ENCODE measurements at places on chromosomes 11 and 22.

DNA sequence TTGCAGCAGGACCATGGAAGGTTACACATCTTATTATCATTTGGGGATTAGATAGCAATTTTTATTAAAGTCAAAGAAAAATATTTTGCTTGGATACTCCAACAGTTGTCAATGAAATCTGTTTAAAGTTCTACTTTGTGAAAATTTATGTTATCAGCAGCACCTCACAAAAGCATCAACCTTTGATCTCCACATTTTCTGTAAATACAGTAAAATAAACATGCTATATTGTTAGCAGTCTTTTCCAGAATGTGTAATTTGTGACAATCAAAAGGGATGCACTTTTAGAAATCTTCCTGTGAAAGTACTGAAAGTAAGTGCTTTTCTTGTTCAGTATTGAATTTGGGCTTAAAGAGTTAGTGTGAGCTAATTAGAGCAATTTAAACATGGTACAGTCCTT is 4.1 kb downstream of the SLC22A25 start:
- DNase-seq = no peak

- DNase-seq = peak; percentile 95
Measured at GRCh38 chr22:44697423-44698141, 4.4 kb upstream of the PRR5 start.

DNA sequence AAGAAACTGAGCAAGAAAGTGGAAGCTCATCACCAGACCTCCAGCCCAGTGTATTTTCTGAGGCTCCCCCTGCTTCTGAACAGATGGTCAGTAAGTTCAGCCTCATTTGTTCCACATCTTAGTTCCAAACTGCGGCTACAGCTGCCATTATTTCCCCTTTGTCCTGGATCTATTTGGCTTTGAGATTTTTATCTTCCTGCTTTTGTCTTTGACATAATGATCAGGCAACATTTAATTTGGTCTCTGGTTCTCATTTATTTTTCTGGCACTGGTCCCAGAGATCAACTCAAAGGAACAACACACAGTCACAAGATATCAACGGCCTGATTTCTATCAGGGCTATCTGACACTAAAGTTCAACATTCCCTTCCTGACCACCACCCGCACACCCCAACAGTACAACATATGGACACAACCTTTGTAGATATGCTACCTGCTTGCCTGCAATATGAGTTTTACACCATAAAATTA is 137.5 kb downstream of the FAM76B start:
- DNase-seq = no peak

DNA sequence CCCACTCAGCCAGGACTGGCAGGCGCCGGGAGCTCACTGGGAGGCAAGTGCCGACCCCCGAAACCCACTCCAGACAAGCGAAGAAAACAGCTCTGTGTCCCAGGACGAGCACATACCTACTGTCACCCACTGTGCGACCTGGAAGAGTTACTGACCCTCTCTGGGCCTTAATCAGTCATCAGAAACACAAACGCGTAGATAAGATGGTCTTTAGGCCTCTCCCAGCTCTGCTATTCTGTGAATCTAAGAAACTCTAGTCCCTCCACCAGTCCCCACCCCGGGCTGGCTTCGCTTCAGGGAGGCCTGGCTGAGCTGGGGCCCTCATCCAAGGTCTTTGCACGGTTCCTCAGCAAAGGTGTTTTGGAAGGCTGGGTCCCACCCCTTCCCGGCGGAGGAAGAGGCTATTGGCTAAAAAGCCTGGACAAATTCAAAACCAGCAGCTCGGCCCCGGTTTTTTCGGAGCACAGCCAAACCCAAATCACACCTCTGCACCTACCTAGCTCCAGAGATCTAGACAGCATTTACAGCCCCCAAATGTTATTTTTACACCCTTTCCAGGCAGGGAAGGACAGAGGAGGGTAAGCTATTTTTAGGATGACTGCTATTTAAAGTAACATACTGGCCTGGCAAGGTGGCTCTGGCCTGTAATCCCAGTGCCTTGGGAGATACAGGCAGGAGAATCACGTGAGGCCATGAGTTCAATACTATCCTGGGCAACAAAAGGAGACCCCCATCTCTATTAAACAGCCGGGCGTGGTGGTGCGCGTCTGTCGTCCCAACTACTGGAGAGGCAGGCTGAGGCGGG is 13.2 kb upstream of the HDHD5 start:
- no peak for DNase-seq

DNA sequence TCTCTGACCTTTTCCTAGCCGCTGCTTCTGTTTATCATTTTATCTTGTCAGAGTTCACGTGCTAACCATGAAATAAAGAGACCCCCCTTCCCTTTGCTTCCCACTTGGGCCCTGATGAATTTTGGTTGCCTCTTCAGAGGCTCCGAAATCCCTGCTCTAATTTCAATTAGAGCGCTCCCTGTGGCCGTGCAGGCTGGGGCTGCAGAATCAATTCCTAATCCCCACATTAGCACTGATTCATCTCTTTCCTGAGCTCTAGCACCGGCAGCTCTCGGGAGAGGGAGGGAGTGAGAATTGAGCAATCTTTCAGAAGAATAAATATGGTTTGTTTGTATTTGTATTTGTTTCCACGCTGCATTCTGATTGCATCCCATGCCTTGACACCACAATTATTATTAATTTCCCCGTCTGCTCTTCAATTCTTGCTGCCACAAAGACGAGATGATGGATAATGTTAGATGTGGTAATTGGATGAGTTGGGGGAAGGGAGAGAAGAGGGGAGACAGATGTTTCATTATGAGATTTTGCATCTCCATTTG is 76.9 kb downstream of the NTM start:
- no peak for DNase-seq

DNA sequence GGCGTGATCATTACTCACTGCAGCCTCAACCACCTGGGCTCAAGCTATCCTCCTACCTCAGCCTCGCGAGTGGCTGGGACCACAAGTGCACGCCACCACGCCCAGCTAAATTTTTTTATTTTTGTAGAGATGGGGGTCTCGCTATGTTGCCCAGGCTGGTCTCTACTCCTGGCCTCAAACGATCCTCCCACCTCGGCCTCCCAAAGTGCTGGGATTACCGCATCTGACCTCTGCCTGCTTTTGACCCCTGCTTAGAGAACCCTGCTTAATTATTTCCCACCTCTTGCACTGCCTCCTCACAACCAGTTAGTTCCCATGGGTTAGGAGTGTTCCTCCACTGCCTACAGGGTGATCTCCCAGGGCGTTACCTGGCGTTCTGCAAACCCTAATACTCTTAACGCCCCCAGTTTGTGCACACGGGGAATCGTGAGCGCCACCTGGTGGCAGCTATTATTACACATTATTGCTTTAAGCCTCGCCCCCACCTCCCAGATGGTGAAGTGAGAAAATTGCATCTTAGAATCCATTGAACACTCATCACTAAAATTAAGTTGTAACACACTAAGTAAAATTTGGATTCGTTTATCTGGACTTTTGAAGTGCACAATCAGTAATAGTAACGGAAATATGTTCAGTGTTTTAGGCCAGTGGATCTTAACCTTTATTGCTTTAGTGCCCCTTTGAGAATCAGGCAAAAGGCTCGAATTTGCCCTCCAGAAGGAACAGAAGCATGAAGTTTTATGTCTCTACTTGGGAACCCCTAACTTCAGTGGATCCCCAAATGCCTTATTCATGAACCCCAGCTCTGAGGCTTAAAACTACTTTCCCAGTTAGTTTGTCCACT is 61.4 kb upstream of the ASPHD2 start:
- DNase-seq = peak; percentile 71

DNA sequence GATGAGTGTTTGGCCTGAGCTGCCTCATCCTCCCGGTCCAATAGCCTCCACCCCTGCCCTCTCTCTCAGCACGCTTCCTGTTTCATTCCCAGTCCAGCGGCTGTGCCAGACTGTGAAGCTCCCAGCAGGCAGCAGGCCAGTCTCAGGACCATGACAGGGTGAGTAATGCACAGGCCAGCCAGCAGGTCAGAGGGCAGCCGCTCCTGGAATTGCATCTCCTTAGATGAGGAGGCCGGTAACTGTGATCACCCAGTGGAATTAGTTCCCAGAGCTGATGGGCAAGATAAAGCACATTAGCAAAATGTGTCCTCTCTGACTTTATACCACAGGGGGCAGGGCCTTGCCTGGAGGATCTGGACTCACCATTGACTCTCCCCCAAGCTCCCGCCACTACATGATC is 251.2 kb downstream of the ETS1 start:
- peak; percentile 81 for DNase-seq

GRCh38 chr11:289712-290620 is 1.0 kb downstream of the PGGHG start:
- DNase-seq = no peak

DNA sequence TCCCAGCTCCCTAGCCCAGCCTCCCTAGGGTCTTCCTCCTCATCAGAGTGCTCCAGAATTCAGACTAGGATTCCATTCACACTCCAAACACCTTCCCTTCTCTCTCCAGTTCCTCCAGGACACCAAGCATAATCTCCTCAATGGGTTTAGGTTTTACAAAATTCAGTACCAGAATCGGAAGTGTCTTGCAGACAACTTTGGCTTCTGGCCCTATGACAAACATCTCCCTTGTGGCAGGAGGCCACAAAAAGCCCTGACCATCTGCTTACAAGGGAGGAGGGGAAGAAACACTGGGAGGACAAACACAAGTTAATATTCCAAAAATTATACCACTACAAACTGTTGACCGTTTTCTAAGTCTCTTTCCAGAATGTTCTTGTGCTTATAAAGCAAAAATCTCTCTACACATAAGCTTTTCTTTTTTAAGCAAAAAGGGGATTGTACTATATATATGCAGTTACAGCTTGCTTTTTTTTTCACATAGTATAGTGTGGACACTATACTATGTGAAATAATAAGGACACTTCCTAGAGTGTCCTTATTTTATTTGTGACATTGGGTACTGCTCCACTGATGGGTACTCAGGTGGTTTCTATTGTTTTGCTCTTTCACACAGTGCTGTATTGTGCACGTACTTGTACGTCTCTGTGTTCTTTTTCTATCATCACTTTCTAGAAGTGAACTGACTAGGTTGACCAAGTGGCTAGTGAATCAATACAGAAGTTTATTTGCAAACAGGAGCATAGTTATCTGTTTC is 78.7 kb downstream of the BDNF start:
- DNase-seq = no peak

DNA sequence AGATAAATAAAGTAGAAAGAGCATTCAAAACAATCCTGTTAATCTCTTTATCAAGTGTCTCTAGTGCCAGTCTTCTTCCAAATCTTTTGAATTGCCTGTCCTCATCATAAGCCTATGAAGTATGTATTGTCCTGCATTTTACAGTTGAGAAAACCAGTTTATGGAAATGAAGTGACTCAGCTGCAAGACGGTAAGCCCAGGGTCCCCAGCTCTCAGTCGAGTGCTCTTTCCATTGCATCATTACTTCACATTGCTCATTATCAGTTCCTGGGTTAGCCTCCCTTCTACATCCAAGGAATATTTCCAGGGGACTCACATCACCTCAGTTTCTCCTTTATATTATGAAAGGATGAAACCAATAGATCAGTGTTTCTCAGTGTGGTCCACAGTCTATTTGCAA is 9.1 kb upstream of the P4HA3 start:
- DNase-seq = no peak

GRCh38 chr11:114001416-114001815 is 26.5 kb downstream of the HTR3A start:
- no peak for DNase-seq

- DNase-seq = no peak
Measured at GRCh38 chr11:17171343-17171742, 36.4 kb downstream of the PIK3C2A start.

- DNase-seq = no peak
Measured at GRCh38 chr22:29733362-29734201, 13.8 kb downstream of the CABP7 start.

GRCh38 chr22:30217698-30218560 is 28.6 kb downstream of the LIF start:
- DNase-seq = no peak

DNA sequence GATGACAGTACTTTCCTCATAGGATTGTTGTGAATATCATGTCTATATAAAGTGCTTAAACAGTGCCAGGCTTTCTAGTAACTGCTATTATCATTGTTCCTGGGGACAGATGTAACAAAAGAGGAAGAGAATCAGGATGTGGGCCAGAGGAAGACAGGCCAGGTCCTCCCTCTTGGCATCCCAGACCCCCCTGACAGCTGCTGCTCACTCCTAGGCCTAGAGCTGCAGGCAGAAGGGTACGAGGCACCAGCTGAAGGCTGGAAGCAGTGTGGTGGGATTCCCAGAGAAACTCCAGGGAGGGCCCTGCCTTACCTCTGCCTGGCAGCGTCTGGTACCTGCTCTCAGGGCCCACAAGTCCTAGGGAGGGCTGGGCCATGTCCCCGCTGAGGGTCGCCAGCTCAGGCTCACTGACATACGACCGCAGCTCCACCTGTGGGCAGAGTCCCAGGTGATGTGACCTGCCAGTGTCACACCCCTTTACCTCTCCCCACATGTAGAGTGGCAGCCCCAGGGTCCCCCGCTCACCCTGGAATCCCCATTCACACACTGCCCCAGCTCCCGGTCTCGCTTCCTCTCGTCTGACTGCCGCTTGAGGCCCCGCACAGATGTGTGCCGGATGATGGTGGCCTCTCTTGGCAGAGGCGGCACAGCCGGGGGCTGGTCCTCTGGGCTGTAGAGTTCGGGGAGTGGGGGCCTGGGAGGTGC is 52.2 kb downstream of the C11orf58 start:
- no peak for DNase-seq

GRCh38 chr22:38873469-38874411 is 1.7 kb upstream of the CBX6 start:
- peak; percentile 51 for DNase-seq

Data from ELF-1 (cell line).